Activated T-cell treated with anti-CD3 and anti-CD28 coated beads, Interleukin-2, amount 50 U/mL, for 72 hours (primary cell): ENCODE measurements at places on chromosomes 12 and 14.

GRCh38 chr14:88868558-88869159, 44.2 kb downstream of the TTC8 start:
- DNase-seq: no peak

DNA sequence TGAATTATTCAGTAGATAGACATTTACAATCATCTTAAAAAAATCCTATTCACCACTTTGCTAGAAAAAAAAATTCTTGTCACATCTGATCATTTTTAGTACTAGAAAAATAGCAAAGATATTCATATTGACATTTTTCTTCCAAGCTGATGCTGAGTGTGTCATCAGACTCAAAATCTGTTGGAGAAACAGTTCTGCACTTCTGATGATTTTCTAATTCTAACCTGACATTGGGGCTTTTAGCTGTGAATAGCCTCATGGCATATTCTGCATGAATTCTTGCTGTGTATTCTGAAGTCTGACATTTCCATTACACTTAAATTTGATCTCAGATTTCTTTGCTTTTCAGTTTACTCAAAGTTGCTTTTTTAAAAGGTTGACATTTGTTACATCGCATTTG, 150.1 kb downstream of the PIK3C2G start:
- no peak for DNase-seq

DNA sequence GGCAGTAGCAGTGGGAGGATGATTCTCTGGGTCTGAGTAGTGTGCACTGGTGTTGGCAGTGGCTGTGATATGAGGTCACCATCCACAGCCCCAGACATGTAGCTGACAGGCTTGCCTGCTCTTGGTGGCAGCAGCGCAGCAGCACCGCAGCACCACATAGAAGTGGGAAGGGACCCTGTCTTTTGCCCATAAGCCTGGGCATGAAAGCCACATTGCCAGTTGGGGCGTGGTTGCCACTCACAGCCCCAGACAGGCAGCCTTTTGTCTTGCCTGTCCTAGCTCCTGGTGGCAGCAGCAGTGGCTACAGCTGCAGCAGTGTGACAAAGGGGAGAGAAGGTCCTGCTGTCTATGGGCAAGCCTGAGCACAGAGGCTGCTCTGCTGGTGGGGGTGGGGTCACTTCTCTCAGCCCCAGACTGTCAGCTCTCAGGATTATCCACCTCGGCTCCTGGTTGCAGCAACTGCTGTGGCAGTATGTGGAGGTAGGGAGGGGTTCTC, 71.5 kb downstream of the BRMS1L start:
- no peak for DNase-seq

DNA sequence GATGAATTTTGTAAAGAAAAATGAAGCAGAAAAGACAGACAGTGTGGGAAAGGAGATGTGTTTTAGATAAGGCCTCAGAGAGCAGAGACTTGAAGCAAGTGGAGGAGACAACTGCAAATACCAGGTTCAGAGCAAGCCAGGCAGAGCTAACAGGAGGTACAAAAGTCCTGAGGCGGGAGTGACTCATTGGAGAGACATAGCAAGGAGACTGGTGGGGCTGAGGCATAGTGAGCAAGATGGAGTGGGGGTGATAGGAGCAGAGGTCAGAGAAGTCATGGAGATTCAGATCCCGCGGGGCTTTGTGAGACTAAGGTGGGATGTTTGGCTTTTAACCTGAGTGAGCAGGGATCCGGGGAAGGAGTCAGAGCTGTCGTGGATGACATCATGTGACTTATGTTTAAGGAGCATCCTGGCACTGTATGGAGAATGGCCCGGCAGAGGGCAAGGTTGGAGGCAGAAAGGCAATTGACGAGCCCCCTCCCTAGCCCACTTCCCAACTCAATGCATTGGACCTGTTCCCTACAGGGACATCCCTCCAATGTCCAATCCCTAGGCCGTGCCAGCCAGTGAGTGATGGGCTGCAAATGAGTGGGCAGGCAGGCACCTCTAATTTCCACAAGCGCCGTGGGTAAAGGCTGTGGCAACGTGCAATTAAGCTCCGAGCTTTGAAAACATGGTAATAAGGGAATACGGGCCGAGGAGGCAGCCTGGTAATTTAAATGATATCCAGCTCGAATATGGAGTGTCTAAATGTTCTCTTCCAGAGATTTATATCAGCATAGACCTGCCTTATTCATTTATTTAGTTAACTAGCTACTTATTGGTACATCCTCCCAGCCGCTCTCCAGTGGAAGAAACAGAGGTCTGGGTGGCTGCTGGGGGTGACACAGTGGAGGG, 206.8 kb upstream of the LHX5 start:
- DNase-seq: no peak

- DNase-seq: no peak
These were observed 29.0 kb downstream of the CAPRIN2 start for GRCh38 chr12:30725739-30726138.

DNA sequence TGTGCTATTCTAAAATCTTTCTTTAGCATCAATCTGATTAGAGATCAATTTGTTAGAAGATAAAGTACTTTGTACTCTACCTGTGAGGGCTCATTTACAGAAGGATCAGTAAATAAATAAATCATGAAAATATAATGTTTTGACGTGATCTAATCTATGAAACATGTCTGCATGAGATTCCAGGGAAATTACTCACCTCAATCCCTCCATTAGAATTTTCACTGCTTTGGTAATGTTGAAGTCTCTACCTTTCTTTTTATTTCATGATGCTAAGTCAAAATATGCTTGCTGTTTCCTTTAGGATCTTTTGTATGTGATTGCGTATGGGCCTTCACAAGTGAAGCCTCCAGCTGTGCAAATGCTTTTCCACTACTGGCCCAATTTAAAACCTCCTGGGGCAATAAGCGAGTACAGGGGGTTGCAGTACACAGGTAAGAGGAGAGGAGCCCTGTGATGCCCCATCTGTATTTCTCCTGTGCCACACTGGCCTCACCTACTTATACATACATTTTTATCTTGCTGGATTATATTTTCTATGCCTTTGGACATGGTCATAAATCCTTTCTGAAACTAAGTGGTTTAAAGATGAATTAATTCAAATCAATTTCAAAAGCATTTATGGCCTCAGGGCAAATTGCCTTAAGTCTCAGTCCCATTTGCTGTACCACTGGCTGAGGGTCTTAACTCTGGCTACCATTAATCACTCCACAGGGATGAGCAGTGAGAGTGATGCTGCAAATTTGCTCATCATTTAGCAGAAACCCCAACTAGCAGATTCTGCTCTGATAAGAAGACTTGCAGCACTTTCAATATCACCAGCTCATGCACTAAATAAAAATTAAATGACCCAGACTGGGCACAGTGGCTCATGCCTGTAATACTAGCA, 66.4 kb downstream of the UNC79 start:
- no peak for DNase-seq
